ENCODE measurements at places on chromosomes 1 and 21.
A peak's percentile ranks its signal among the peaks of the same experiment; 100 is the strongest.

- DNase-seq, result no peak
Measured at GRCh38 chr1:167412072-167412471, 106.3 kb downstream of the CD247 start.

GRCh38 chr21:42369821-42370220 is 3.5 kb upstream of the TFF1 start:
- DNase-seq, result no peak

DNA sequence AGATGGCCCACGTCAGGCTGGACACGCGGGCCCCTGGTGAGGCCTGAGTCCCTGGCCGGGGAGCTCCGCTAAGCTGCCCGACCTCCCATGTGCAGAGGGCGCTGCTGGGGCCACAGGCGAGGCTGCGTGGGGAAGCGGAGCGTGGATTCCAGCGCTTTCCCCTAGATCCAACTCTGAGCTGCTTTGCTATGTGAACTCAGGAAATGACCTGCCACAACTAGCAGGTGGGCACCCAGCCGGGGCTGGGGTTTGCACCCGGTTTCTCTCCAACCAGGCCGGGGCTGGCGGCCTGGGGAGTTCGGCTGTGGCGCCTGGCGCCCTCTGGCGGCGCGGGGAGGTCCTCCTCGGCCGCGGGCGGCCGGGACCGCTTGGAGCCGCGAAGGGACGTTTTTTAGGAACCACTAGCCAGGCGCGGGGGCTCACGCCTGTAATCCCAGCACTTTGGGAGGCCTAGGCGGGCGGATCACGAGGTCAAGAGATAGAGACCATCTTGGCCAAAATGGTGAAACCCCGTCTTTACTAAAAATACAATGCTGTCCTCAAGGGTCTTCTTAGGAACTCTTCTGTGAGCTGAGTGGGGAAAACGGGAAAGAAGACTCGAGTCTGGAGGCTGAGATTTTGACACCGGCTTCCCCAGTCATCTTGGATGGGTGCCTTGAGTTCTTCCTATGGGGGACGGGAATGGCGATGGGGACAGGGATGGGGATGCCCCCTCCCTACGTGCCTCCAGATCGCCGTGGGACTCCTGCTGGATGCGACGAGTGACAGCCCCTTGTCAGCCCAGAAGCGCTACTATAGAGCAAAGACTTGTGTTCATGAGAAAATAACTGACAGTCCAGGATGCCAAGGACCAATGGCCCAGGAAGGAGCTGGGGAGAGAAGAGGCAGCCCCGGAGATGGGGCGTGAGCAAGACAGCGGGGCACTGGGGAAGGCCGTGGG is 12.6 kb downstream of the PYCR2 start:
- DNase-seq, result no peak

GRCh38 chr1:195594322-195594721 is 1013.9 kb downstream of the KCNT2 start:
- DNase-seq, result no peak

- DNase-seq, result no peak
Measured at GRCh38 chr21:15160136-15160535, 95.3 kb upstream of the NRIP1 start.

- no peak for DNase-seq
Measured at GRCh38 chr1:53892911-53893310, 1.1 kb upstream of the DIO1 start.

DNA sequence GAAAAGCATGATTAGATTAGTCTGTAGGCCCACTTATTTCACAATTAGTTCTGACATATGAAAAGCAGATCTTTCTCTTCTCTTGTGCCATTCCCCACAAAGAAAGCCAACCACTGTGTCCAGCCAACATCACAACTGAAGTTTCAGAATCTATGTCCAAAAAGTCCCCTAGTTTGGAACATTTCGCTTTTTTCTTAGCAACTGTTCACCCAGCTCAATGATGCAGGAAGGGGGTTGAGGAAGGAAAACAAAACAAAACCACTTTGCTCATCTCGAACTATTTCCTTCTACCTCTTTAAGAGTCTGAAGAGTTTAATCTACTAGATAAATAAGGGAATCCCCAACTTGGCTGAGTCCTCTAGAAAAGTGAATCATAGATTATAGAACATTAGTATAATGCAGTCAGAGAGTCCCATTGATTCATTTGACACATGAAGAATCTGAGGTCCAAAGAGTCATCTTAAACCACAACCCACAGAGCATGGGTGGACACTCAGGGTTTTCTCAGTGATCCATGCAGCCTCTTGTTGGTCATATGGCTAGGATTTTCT is 159.3 kb upstream of the SGIP1 start:
- DNase-seq, result peak; percentile 73

GRCh38 chr1:118984722-118985639 is 3.2 kb downstream of the TBX15 start:
- no peak for DNase-seq

- no peak for DNase-seq
Measured at GRCh38 chr1:172390301-172390682, 30.2 kb upstream of the C1orf105 start.

- DNase-seq, result no peak
Measured at GRCh38 chr1:80917826-80918225, 882.9 kb upstream of the ADGRL2 start.

GRCh38 chr21:39763272-39763970 is 18.4 kb downstream of the IGSF5 start:
- no peak for DNase-seq

DNA sequence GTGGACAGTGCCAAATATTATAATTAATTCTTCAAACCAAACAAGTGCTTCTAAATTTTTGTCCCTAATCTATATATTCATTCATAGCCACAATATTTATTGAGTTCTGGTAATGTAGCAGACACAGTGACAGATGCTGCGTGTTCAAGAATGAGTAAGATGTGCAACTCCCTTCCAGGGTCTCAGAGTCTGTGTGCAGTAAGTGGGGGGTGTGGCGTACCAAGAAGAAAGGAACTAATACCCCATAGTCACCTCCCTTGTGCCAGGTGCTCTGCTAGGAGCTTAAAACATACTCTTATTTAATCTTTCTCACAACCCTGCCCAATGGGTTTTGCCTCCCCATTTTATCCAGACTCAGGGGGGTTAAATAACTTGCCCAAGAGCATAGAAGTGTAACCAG is 358.7 kb downstream of the BARHL2 start:
- no peak for DNase-seq

GRCh38 chr1:43388613-43389012 is 987 bp downstream of the MED8 start:
- DNase-seq, result no peak

DNA sequence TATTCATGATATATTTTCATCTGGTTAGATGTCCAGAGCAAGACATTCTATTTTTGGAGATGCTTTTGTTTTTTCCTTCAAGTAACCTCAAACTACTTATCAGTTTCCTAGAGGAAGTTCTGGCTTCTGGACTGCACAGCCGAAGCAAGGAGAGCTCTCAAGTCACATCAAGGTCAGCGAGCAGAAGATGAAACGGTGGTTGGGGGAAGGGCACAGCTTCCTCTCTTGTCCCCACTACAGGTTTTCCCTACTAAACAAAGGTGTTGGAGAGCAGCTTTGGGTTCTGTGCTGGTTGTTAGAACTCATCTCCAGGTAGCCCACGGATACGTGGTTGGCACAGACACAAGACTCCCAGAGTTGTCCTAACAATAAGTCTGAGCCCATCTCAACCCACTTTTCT is 5.1 kb upstream of the PLEKHO1 start:
- DNase-seq, result no peak

- no peak for DNase-seq
Measured at GRCh38 chr1:2433936-2434655, 21.7 kb upstream of the PEX10 start.

- DNase-seq, result no peak
Measured at GRCh38 chr1:190667914-190668313, 190.2 kb upstream of the BRINP3 start.

DNA sequence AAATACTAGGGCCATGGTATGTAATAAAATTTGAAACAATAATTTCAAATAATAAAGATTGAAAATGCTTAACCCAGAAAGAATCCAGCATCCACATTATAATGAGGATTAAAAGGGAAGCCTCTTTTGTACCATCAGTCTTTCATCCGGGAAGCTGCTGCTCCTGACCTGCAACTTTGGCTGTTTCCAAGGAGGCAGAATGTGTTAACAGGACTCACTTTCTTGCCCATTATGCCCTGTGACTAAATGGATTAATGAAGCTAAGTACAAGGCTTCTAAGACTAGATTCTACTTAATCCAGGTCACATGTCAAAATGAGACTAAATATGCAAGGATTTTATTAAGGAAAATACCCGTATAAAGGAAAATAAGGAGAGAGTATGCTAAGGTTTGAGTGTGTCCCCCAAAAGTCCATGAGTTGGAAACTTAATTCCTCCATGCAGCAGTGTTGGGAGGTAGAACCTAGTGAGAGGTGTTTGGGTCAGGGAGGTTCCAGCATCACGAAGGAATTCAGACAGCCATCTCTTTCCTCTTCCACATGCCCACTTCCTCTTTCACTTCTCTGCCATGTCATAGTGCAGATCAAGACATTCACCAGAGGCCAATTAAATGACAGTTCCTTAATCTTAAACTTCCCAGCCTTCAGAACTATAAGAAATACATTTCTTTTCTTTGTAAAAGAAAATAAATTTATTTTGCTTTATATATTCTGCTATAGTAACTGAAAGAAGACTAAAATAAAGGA is 27.7 kb downstream of the FMO2 start:
- no peak for DNase-seq

DNA sequence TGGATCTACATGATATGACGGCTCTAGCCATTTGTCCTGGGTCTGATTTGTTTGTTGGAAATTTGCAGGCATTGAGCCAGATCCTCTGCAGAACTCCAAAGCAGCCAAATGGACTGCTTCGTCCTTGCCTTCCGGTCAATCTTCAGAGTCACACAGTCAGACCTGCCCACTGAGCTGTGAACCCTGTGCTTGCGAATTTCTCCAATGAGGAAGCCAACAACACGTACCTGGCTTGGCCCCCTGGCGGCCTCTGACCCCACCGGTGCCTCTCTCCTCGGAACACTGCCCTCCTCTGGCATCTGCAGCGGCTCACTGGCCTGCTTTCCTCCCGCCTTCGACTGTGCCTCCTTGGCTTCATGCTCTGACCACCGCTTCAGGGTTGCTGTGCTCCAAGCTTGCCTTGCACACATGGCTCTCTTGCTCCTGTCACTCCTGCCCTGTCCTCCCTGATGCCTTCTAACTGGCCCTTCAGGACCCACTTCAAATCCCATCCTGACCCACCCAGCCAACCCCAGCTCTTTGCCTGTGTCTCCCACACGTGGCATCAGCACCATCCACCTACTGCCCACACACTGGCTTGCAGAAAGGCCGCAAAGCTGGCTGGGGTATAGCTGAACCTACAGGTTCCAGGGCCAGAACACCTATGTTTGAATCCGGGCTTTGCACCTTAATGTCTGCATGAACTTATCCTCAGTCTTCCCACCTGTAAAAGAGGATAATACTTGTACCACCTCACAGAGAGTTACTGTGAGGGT is 128.2 kb downstream of the KCNN3 start:
- no peak for DNase-seq

- DNase-seq, result no peak
Measured at GRCh38 chr21:21439761-21440160, 441.6 kb downstream of the NCAM2 start.

- peak; percentile 98 for DNase-seq
Measured at GRCh38 chr1:235910357-235911299, 43.9 kb upstream of the LYST start.
